NCI-H526 treated with DMSO at 0.1 percent for 48 hours (cell line): ENCODE measurements at places on chromosomes 1 and 21.

GRCh38 chr21:25925064-25925800, 190.5 kb downstream of the GABPA start:
- no peak for DNase-seq

DNA sequence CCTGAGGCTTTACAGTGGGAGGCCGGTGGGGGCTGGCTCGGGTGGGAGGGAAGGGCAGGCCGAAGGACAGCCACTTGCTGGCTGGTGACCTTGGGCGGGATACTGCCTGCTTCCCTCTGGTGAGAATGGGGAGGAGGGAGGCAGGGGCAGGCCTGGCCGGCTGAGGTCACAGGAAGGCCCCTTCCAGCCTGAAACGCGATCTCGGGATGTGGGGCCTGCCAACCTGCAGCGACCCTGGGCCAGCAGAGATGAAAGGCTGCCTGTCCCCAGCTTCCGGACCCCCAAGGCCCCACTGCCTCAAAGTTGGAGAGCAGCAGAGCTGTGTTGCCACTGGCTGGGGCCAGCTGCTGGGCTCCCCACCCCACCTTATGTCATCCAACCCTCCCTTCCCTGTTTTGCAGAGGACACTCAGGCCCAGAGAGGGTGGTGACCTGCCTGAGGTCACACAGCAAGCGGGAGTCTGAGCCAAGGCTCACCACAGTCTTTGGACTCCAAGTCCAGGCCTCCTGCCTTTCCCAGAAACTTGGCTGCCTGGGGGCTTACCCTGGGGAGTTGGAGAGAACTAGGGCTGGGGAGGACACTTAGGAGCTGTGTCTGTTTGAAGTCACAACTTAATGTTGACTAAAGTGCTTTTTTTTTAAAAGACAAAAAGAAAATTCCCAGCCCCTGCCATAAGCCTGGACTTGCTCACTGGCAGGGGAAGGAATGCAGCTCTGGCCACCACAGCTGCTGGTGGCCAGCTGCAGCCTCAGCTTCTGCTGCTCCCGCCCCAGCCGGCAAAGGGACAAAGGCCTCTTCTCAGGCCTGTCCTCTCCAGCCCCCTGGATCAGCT, 14.8 kb upstream of the WASF2 start:
- DNase-seq, result no peak

DNA sequence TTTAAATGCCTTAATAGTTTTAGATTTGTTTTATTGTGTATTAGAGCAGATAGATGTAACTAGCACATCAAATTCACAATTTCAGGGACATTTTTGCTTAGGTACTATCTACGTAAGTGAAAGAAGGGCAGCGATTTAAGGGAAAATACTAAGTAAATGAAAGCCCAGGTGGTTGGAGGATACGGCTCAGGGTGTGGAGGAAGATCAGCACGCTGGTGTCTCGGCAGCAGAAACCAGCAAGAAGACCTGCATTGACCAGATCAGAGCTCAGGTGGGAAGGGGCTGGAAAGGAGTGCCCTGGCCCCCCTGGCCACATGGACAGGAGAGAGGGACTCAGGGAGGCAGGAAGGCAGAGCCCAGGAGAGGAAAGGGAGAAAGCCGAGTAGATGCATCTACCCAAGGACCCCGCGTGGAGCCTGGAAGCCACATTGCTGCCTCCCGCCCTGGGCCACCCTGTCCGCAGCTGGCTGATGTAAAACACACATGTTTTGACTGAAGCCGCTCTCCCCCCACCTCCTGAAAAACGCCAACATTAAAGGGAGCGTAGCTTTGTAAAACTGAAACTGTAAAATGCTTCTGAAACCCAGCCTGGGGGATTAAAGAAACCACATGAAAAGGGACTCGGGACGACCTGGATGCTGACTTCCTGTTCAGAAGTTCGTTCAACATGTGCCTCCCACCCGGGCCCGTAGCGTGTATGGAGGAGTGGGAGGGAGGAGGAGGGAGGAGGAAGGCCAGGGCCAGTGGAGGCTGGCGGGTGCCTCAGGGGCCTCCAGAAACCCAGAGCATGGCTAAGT, 72.6 kb upstream of the TARDBP start:
- no peak for DNase-seq

GRCh38 chr1:84836145-84836544, 56.9 kb downstream of the LPAR3 start:
- no peak for DNase-seq

GRCh38 chr1:97845805-97846204, 75.0 kb downstream of the DPYD start:
- DNase-seq, result no peak

DNA sequence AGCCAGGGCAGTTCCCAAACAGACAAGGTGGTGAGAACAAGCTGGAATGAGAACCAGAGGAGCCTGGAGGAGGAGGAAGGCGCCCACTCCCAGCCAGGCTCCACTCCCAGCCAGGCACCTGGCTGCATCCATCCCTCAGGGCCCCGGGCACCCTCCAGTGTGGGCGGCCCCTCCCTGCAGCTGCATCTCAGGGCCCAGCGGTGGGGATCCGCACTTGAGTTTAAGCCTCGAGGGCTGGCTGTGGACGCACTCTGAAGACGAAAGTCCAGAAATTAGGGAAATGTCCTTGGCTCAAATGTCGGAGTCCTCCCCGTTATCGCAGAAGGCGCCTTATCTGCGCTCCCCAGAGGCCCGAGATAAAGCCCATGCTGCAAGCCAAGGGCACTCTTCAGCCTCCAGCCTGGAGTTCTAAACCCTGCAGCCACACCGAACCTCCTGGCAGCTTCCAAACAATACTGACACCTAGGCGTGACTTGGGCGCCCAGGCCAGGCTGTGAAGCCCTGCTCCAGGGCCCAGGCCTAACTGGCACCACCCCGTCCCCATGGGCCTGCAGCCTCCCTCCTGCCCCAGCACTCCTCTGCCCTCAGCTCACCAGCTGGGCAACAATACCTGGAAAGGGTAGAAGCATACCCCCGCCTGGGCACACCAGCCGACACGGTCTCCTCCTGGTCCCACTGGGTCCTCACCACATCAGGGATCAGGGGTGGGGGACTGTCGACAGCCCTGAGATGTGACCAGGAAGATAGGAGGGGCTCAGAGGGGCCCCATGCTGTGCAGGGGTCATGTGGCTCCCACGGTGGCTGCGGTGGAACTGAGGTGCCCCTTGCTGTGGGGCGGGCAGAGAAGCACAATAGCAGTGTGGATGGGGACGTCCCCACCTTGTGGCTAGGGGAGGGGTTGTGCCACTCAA, 184.8 kb upstream of the VAMP3 start:
- no peak for DNase-seq

- DNase-seq, result no peak
These were observed 41.3 kb downstream of the LRRC71 start for GRCh38 chr1:156961709-156962108.

DNA sequence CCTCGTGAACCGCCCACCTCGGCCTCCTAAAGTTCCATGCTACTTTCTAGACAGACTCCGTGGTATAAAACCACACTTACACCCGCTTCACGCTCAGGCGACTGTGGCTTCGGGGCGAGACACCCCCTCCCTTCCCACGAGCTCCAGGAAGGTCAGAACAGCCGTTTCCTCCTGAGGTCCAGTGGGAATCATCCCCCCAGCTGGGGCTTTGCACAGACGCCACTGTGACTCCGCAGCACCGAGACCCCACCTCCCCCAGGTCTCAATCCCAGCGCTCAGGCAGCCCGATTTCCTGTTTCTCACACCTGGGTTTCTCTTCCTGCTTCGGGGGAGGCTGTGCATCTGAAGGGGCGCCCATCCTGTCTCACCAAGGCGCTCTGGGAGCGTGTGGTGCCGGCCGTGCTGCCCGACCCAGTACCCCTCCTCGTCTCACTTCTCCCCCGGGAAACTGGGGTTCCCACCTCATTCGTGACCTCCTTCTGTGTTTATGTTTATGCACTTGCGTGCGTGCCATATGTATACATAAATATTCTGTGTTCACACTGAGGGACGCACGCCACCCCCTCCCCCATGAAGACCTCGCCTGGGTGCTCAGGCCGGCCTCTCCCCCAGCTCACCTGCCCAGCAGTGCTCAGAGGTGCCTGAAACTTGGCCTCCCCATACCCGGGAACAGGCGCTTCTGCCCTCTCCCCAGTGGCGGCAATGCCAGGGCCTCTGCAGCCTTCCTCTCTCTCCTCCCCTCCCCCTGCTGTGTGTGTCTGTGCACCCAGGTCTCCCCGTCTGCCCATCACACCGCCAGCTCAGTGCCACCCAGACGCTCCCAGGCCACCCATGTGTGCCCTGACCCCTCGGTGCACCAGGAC, 14.6 kb downstream of the SLC35E2B start:
- no peak for DNase-seq

DNA sequence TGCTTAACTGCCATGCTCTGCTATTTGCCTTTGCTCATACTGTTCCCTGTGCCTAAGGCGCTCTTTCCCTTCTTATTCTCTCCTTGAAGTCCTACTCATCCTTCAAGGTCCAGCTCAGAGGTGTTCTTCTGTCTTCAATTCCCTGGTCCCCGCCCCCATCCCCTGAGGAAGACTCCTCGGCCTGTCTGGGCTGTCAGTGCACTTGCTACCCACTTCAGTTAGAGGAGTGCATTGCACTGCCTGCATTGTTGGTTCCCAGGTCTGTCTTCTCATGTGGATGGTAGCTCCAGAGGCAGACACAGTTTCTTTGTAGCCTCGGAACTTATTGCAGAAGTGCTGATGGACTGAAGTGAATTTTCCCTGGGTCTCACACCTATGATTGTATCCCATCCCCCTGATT, 194.0 kb downstream of the C1orf94 start:
- DNase-seq, result no peak

DNA sequence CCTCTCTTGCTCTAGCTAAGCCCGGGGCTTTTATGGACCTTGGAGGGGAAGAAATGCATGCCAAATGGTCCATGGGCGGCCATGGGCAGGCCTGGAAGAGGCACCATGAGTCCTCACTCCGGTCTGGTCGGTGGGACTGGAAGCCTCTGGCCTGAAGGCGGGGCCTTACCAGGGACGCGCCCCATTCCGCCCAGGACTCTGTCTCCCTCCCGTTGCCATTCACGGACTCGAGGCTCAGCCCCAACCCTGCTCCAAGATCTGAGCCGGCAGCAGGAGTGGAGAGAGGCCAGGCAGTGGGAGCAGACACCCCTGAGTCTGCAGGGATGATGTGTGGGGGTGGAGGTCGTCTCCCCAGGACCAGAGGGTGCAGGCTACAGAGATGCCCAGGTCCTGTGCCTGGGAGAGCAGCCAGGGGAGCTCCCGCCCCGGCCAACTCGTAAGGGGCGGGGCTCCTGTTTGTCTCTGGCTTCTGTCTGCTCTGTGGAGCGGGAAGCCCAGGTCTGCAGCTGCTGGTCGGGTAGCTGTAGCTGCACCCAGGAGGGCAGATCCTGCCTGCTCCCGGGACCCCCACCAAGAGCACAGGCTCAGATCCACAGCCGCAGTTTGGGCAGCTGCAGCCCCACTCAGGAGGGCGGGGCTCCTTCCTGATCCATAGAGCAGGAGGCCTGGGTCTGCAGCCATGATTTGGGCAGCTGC, 8.3 kb upstream of the KANK4 start:
- no peak for DNase-seq

- DNase-seq, result no peak
These were observed 70.3 kb downstream of the HIVEP3 start for GRCh38 chr1:41848216-41848952.

DNA sequence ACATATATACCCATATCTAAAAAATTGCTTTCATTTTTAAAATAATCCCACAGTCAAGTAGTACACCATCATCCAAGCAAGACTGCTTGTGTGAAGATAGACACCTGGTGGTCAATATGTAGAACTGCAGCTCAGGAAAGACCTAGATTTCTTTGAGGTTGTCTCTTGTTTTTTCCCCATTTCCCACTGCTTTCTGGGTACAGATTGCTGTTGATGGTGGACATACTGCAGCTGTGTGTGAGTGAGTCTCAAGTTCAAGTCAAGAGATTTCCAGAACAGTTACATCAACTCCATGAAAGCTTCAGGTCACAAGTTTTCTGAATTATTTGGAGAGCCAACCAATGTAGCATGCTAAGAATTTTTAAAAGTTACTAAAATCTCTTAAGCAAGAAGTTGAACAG, 306.4 kb downstream of the DUSP10 start:
- DNase-seq, result peak; percentile 11

- no peak for DNase-seq
These were observed 134.1 kb downstream of the SYT14 start for GRCh38 chr1:210072129-210072528.

DNA sequence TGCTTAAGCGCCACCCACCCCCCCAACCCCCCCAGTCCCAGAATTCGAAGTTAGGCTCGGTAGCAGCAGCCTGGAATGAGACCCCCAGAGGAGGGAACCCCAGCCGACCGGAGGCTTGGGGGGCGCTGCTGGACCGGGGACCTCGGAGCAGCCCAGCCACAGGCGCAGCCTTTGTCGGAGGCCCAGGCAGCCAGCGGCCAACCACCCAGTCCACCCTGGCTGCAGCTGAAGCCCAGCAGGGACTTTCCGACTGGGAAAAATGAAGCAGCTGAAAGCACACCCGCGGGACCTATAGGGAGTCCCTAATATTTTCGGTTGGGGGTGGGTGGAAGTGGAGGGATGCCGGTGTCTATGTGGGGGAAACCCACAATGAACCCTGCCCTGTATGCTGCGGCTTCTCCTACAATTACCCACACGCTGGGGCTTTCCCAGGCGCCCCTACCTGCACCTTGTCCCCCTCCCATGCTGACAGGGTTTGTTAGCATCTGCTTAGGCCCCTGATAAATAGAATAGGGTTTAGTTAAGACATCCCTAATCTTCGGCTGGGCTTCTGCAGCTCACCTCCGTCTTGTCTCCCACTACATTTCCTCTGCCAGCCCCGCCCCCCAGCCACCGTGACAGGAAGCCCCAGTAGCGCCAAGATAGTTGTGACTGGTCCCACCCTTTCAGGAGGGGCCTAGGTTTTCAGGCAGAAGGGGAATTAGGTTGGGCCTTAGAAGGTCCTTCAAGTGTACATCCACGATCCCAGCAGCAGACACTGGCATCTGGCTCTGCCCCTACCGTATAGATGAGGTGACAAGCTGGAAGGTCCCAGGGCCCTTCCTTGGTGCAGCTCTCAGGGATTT, 838 bp downstream of the CCDC28B start:
- DNase-seq, result peak; percentile 29
